ENCODE measurements at places on chromosomes 11 and 22.

- DNase-seq, result no peak
These were observed 1446.4 kb downstream of the TBC1D22A start for GRCh38 chr22:48208894-48209293.

GRCh38 chr22:22884010-22884887 is 3.4 kb upstream of the IGLL5 start:
- peak; percentile 69 for DNase-seq

DNA sequence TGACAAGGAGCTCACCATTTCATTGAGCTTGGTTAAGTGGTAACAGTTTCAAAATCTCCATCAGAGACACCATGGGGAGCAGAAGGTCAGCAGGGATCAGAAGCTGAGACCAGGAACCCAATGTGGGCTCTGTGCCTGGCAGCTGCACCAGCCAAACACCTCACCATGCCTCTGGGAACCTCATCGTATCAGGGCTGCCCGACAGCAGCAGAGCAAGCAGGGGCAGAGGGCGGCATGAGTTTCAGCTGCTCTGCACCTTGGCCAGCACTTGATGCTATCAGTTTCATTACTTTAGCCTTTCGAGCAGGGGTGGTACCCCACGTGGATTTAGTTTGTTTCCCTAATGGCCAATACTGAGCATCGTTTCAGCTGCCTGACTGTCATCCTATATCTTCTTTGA is 77.8 kb downstream of the DGCR2 start:
- no peak for DNase-seq

- no peak for DNase-seq
These were observed 37.8 kb downstream of the PGR start for GRCh38 chr11:101091781-101092180.

GRCh38 chr11:68340784-68341556 is 28.6 kb downstream of the LRP5 start:
- peak; percentile 35 for DNase-seq

GRCh38 chr11:119941636-119942411 is 196.1 kb downstream of the TRIM29 start:
- DNase-seq, result peak; percentile 30

DNA sequence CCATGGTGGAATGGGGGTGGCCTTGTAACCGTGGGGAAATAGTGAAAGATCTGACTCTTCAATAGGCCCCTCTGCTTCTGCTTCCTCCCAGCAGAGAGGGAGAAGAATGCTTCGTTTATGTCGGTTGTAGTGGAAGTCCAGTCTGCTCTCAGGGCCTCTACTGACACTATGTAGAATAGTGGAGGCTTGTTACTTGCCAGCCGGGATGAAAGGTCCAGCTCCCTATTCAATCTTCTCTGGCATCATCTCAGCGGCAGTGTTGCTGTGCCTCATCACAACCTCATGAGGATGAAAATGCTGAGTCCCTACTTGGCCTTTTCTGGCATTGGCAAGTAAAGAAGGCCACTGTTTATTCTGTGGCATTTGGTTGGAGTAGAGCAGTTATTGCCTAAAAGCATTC is 820.9 kb upstream of the TENM4 start:
- DNase-seq, result no peak

All from nephron progenitor cell (in vitro differentiated cells).